ENCODE measurements at places on chromosomes 2 and 18.

- DNase-seq = no peak
Measured at GRCh38 chr2:20880221-20880771, 57.4 kb upstream of the LDAH start.

DNA sequence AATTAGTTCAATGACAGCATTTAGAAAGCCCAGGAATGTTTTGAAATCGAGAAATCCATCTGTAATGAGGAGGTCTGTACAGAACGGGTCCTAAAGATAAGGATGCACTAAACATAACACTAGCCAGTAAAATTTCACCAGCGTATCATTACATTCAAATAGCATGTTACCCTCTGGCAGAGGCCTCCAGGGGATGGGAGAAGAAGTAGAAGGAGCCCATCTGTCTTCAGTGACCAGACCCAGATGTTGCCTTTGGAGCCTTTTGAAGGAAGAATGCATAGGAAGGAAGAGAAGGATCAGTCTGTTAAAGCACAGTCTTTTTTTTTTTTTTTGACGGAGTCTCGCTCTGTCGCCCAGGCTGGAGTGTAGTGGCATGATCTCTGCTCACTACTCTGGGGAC, 86.1 kb upstream of the BCL2L11 start:
- no peak for DNase-seq

DNA sequence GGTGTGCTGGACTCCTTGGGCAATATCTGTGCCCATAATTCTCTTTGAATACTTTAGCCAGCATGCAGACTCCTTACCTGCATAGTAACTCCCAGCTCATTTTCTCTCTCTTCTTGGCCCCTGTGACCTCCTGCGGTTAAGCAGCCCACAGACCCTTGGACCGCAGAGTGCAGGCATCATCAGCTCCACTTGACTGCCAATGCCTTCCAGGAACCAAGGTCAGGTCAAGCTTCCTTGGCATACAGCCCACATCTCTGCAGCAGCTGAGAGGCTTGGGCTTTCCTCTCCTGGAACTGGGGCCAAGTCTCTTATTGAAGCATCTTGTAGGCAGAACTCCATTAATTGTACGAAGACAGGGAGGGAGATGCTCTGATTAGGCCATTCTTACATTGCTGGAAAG, 130.1 kb upstream of the PIEZO2 start:
- DNase-seq = no peak

GRCh38 chr2:2026851-2027250, 282.5 kb upstream of the PXDN start:
- no peak for DNase-seq

DNA sequence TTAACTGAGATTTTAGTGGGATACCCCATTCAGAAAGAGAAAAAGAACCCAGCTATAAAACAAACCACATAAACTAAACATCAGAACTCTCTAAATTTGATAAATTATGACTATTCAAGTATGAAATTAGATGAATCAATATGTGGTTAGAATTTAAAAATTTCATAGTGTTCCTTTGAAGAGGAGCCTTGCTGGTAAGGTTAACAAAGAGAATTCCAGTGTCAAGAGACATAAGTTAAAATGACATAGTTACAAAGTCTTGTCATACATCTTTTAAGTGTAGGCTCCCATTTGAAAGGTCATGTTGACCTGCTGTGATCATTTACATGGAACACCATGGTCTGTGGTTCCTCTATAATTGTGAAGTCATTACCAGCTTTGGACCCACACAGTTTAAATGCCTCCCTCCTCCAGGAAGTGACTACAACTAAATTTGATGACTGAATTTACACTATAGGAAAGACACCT, 231.6 kb upstream of the ETAA1 start:
- no peak for DNase-seq

DNA sequence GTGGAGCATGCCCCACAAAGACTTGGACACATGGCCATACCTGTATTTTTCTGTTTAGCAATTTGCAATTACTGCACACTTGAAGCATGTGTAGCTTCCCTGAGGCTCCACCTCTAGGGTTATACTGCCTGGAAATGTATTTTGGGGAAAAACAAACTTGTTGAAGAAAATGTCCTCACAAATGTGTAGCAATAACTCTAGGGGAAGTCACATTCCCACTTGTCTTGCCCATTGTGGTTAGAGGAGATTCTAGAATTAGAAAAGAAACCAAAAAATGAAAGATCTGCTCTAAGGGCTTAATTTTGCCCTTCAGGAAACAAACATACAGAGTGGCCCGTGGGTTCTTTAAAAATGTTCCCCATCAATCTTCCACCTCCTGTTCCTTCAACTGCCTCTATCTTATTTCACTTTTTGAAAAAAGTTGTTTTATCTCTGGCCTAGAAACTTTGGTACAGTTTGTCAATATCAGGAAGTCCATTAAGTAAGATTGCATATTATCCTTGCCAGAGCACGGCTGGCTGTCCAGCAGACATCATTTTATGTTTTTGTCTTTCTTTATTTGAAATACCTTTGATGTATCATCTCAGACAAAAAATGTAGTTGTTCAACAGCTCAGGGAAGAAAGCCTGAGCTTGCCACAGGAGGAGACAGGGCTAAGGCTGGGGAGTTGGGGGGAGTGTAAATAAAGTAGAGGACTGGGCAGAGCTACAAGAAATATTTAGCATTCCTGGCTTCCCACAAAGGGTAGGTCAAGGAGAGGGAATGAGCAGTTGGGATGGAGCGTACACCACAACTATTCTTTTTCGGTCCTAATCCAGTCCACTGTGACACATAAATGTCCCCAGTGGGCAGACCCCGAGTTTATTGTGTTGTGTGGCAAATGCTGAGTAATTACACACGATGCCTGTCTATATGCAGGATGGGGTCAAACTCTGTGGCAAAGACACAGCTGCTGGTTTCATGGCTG, 96.8 kb upstream of the CDC42EP3 start:
- peak; percentile 38 for DNase-seq

DNA sequence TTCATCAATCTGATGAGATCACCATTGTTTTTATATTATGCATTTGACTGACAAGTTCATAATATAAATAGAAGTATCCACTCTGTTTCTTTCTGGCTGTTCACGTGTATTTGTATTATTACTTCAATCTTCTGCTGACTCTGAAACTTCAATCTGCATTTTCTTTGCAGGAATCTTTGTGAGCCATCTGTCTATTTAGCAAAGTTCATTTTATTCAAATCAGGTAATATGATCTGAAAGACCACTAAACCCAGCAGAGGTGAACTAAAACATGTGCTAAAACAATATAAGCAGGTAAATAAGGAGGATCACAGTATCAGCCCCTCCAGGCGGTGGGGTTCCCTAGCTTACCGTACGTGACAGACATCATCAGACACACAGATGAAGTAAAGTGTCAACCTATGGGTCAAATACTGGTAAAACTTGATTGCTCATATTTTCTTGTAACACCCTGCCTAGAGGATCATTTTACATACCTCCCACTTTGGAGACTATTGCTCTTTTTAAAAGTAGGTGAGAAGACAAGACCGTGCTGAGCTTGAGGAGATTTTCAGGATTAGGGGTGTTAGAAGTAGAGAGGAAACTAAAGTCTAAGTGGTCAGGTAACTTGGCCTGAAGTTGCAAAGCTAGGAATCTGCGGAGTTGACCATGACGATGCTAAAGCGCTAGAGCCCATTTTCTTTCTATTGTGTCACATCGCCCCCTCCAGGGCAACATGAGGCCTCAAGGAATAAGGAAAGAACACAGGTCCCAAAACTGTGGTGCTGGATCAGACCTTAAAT, 9.0 kb downstream of the DTNB start:
- DNase-seq = no peak

- no peak for DNase-seq
Measured at GRCh38 chr2:203797712-203798111, 69.9 kb upstream of the CTLA4 start.

DNA sequence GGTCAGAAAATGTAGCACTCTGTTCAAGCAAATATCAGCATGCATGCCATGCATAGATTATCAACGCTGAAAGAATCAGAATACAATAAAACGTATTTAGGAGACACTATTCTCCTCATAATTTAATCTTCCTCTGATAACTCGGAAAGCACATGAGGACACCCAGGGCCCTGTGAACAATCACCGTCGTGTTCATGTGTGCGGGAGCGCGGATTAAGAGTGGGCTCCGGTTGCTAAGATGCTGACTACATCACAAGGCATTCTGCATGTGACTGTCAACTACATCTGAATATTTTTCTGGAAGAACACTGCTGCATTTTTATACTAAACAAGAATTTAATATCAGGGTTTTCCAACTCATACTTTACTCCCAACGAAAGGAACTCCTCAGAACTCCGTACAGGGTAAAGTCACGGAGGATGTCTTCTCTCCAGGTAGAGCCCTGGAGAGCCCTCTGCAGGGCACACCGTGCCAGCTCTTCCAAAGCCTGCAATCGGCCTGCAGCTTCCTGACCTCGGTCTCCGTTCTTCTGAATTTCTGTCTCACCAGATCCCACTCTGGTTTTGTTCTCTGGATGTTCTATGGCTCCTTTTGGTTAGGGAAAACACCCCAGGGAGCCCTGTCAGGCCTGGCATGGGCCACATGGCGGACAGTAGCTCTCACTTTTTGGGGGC, 59.6 kb downstream of the ZNF516 start:
- no peak for DNase-seq

GRCh38 chr2:107436281-107436680, 390.4 kb upstream of the RGPD4 start:
- DNase-seq = no peak

DNA sequence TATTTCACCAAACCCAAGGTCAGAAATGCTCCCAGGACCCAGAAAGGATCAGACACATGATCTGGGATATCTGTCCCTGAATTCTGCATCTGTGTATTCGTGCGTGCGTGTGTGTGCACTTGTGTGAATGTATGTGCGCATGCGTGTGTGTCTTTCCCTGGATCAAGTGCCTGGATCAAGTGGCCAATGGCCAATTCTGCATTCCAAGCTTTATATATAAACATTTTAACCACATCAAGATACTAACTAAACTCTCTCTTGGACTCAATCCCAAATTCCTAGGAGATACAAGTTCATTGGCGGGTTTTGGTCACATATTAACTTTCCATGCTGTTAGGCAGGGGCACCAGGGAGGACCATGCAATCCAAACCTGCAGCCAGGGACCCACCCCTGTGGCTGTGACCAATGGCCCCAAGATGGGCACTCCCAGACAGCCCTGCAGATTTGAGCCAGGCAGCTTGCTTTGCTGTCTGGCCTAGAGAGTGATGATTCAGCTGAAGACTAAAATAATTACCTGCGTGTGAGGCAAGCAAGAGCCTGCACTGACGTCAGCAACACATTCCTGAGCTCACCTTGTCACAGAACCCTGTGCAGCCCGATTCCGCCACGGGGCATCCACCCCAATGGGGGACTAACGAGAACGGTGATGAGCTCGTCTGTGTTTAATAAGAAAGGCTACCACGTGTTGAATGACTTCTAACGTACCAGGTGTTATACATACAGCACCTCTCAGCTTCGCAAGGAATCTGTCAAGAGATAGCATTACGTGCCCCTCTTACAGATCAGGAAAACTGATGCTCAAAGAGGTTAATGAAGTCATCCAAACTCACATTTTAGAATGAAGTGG, 45.3 kb upstream of the ROCK2 start:
- no peak for DNase-seq

- DNase-seq = no peak
Measured at GRCh38 chr2:175282300-175282699, 100.8 kb upstream of the ATP5MC3 start.

GRCh38 chr2:158297606-158298005, 158.9 kb downstream of the CCDC148 start:
- no peak for DNase-seq

All from SW 1271 (cell line).